Activated CD8-positive, alpha-beta memory T cell treated with anti-CD3 and anti-CD28 coated beads, Interleukin-2, amount 10 ng/mL, durations not matched to agents 7 days and 5 days (primary cell): ENCODE measurements at places on chromosomes 4 and X.

DNA sequence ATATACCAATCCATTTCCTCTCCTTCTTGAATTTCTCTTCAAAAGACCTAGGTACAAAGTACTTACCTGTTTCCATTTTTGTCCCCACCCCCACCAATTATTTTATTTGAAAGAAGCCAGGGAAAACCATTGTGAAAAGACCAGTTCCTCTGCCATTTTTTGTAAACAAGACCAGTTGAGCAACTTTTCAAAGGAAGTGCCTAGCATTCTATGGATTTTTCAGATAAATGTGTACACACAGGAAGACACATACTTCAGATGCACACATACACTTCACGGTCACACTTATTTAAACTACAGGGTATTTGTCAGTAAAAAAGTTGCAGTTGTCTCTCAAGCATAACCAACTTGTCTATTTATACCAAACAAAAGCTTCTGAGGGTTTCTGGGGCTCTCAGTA, 587.2 kb upstream of the KLHL4 start:
- no peak for DNase-seq

DNA sequence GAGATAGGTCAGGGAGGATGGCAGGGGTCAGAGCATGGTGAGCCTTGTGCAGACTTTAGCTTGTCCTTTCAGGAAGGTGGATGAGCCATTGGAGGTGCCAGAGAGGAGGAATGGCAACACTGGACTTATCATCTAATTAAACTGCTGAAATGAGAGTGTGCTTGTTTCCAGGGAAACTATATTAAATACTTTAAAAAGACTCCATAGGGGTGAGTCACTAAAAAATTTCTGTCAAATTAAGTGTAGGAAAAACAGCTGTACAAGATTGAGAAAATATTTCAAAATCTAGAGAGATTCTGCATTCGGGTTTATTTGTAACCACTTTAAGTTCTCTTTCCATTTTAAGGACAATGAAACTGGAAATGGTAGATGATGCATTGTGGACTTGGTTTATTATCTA, 11.4 kb downstream of the FRAS1 start:
- DNase-seq: no peak

DNA sequence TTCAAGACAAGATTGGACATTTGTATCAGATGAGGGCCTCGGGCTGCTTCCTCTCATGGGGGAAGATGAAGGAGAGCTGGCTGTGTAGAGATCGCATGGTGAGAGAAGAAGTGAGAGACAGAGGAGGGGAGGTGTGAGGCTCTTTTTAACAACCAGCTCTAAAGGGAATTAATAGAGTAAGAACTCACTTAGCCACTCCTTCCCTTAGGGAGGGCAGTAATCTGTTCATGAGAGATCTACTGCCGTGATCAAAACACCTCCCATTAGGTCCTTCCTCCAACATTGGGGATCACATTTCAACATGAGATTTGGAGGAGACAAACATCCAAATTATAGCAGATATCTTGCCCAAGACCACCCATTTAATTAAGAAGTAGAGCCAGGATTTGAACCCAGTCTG, 97.0 kb downstream of the ARX start:
- no peak for DNase-seq

DNA sequence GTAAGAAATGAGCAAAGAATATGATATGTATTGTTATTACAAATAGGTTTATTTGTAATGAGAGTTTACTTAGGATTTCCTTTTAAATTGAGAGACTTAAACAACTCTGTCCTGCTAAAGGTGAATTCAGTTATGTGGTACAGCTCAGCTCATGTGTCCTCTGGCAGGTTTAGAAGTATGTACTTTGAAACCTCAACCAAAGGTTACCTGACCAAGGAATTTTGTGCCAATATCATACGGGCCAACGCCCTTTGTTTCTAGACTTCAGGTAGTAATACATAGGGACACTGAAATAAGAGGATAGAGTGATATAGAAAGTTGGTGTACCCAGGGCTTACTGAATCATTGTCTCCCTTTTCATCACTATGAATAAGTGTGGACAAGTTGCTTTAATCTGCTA, 25.7 kb downstream of the SLAIN2 start:
- DNase-seq: no peak

GRCh38 chrX:150903110-150903508, 4.6 kb upstream of the CD99L2 start:
- DNase-seq: no peak

- no peak for DNase-seq
These were observed 70.1 kb downstream of the SPANXN4 start for GRCh38 chrX:143095816-143096215.

- DNase-seq: no peak
These were observed 54.4 kb downstream of the NBDY start for GRCh38 chrX:56783450-56783831.

DNA sequence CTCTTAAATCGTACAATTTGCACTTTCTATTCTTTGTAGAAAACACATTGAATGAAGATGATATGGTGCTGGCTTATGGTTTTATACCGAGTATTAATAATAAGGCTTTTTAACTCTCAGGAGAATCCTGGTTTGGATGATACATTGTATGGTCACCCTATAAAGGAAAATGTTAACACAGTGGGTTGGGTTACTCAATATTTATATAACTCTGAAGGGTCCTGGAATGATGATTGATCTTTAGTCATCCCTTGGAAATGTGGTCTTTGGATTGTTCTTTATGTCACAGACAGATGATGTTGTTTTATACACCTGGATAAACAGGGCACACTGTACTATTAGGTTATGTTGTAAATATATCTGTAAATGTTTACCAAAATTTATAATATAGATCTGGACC, 496.2 kb upstream of the NDST4 start:
- no peak for DNase-seq

DNA sequence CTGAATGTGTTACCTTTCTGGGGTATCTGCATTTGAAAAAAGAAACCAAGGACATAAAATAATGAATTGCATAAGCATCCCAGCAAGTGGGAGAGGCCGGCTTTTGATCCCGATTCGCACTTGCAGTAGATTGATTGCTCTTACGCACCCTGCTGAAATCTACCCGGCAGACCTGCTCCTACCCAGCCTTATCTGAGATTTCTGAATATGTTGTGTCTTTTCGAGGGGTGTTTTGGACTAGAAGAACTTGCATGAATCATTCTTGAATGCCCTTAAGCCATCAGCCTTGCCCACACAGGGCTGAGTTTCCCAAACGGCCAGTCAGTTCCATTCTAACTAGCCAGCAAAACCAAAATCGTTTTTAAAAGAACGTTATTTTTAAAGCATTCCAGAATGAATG, 174.4 kb upstream of the BCOR start:
- DNase-seq: no peak
